ENCODE measurements at places on chromosomes 1 and 21.
A peak's percentile ranks its signal among the peaks of the same experiment; 100 is the strongest.

- DNase-seq = no peak
Measured at GRCh38 chr1:37189111-37189510, 154.8 kb upstream of the GRIK3 start.

- peak; percentile 30 for DNase-seq
Measured at GRCh38 chr21:32414579-32415358, 2.3 kb downstream of the EVA1C start.

DNA sequence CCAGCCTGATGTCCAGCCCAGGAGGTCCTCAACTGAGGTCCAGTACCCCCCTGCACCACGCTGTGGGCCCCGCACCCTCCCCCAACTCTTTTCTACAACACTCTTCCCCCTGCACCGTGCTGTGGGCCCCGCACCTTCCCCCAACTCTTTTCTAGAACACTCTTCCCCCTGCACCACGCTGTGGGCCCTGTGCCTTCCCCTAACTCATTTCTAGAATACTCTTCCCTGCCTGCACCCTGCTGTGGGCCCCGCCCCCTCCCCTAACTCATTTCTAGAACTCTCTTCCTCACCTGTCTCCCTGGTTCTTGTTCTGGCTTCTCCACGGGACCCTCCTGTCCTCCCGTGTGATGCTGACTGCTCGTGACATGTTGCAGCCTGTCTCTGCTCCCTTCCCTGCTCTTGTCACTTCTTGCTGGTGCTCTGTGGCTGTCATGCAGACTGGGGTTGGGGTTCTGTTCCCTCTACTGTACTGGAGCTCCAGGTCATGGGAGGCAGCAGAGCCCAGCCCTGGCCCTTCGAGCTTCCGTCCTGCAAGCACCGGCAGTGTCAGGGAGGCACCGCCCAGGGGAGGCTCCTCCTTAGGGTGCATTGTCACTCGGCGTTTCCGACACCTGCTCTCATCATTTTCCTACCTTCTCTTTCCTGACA, 160.1 kb upstream of the COL6A1 start:
- DNase-seq = no peak

GRCh38 chr1:208521534-208521933, 277.4 kb upstream of the PLXNA2 start:
- DNase-seq = no peak

DNA sequence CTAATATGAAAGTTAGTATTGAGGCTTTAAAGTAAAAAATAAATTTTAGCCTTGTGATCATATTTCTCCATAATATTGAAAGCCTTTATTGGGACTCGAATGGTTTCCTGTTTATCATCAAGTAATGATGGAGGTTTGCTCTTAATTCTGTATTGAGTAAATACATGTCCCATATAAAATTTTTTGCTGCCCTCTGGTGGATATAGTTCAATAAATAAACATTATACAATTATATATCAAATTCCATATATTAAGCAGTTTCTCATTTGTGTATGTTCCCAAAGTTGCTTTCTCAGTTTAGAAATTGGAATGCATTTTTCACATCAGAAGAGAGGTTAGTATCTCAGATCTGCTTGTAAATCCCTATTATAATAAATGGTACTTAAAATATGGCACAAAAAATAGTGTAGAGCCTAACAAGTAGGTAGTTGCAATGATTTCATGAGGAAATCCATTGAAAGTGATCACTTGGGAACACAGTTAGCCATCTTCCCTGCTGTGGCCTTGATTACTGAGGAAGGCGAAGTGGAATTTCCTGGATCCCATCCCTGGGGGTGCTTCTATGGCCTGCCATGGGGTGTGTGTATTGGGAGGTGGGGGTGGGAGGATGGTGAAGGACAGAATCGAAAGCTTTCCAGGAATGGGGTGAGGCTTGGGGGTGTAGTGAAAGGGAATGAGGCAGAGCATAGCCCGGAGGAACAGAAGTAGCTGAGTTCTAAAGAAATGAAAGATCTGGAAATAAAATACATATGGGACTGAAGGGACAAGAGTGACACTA, 84.1 kb upstream of the C21orf91 start:
- peak; percentile 37 for DNase-seq

DNA sequence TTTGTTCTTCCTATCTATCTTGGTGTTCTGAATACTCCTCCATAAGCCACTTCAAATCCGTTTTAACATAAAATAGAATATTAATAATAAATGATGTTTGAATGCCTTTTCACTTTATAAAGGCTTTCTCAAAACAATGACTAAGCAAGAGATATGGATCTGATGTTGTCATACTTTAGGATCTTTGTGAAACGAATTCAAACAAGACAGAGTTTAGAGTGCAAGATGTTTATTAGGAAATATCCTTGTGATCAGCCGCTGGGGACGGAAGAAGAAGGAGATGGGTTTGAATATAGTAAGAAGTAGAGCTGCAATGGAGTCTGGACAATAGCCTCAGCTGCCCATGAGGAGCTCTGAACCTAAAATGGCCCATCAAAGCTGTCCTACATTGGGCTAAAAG, 351.8 kb downstream of the NEGR1 start:
- no peak for DNase-seq

GRCh38 chr1:211183747-211184313, 49.9 kb upstream of the KCNH1 start:
- no peak for DNase-seq

DNA sequence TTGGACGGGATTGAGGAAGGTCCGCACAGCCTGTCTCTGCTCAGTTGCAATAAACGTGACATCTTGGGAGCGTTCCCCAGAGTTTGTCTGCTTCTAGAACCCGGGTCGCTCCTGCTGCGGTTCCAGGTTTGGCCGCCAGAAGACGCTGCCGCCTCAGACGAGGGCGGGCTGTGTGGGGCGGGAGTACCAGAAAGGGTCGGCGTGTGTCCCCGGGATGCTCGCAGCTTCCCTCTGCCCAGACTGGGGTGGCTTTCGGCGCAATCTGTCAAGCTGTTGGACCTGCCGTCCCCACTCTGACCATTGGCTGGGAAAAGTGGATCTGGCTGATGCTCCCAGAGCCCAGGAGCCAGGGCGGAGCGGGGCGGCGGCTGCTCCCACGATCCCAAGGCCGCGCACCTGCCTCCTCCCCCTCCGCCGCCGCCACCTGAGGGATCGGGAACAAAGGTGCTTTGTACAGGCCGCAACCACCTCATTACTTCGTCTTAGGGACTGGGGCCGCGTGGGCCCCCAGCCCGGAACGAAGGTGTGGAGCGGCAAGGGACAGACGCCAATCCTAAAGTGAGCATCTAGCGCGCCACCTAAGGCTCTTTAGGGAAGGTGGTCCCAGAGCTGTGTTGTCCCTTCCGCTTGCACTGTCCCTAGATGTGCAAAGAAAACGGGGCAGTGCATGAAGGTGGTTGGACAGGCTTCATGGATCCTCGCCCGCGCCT, 683 bp upstream of the EFNA4 start:
- DNase-seq = peak; percentile 37

- DNase-seq = peak; percentile 14
Measured at GRCh38 chr1:109482791-109483671, 674 bp upstream of the ATXN7L2 start.

DNA sequence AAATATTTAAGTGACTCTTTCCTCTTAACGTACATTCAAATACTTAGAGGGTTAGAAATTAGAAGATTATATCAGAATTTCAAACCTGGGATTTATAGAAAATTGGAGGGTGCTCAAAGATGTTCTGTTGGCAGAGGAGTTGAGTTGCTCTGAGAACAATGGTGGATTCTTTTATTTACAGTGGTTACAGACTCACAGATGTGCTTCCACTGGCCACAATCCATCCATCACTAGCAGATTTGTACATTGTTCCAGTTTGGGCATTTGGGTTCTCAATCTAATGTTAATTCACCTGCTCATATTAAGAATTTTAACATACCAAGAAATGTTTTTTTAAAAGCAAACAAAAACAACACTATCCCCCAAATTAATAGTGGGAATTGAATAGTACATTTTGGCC, 23.5 kb downstream of the DNAJC6 start:
- DNase-seq = no peak

DNA sequence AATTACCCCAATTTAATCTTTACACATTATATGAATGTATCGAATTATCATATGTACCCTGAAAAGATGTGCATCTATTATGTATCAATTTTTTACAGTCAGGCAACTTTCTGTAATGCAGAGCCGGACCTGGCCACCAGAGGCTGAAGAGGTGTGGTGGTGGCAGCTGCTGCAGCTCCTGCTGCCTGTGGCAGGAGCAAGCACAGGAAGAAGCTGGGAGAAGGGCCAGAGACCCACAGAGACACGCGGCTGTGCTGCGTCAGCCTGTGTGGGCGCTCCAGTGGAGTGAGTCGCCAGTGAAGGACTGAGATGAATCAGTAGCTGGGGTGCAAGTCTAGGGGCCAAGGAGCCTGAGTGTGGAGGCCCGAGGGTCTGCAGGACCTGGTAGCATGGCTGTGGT, 74.3 kb upstream of the COG2 start:
- peak; percentile 8 for DNase-seq

- DNase-seq = peak; percentile 17
Measured at GRCh38 chr1:229557913-229558414, 543 bp downstream of the ABCB10 start.

DNA sequence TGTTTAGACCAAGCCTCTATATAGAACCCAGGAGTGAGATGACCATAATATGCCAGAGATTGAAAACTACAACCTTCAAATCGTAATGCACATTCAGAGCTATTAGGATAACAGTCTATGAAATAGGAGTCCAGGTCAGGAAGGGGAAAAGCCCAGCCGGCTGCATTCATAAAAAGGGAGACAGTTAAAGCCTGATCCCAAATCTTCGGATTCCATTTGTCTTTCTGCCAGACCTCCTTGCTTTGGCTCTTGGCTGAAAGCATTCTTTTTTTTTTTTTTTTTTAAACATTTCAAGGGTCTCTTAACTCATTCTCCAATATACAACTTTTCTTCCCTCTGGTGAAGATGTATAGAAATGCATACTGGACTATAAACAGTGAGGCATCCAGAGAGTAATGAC, 81.1 kb downstream of the NTPCR start:
- DNase-seq = no peak

DNA sequence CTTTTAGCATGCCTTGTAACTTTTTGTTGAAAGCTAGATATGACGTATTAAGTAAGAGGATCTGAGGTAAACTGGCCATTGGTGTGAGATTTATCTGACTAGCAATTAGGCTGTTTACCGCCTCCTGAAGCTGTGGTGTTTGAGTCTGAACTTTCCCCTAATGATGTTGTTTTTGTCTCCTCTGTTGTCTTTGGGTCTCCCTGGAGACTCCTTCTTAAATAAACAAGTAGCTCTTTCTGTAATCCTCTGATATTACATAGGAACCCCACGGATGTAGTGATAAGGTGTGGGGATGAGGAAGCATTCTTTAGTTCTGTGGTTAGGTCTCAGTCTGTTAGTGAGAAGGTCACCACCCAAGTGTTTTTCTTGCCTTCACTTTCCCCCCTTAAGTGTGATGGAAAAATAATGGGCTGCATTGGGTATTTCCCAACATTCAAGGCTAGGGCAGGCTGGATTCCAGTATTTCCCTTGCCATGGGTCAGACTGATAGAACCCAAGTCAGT, 33.0 kb downstream of the PRSS38 start:
- no peak for DNase-seq
